ENCODE measurements at places on chromosomes 3 and 15. TPM values are rescaled to one million over a fixed set of nuclear protein-coding genes. Genes with fewer than 3 reads are reported as not detected.

- DNase-seq: peak; percentile 61
Observed at GRCh38 chr15:37102305-37103162, 2.2 kb upstream of the MEIS2 start.

Gene GOLGA6L7
- not detected for total RNA-seq

Gene CFAP91
- total RNA-seq: 0.98 TPM

DNA sequence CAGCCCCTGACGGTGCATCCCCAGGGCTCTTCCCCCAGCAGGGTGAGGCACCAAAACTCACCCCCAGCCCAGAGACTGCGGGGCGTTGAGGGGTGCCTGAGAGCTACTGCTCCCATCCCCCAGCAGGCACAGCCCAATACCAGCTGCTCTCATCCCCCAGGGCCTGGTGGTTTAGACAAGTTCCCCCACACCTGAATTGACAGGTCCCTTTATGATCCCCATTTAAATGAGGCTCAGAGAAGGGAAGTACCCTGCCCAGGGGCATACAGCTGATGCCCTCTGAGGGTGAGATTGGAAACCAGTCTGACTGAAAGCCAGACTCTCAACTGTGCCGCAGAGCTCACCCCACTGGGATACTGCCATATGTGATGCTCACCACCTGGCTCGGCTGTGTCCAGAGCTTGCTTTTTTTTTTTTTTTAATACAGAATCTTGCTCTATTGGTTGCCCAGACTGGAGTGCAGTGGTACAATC, 20.1 kb downstream of the DUSP7 start:
- no peak for DNase-seq

DNA sequence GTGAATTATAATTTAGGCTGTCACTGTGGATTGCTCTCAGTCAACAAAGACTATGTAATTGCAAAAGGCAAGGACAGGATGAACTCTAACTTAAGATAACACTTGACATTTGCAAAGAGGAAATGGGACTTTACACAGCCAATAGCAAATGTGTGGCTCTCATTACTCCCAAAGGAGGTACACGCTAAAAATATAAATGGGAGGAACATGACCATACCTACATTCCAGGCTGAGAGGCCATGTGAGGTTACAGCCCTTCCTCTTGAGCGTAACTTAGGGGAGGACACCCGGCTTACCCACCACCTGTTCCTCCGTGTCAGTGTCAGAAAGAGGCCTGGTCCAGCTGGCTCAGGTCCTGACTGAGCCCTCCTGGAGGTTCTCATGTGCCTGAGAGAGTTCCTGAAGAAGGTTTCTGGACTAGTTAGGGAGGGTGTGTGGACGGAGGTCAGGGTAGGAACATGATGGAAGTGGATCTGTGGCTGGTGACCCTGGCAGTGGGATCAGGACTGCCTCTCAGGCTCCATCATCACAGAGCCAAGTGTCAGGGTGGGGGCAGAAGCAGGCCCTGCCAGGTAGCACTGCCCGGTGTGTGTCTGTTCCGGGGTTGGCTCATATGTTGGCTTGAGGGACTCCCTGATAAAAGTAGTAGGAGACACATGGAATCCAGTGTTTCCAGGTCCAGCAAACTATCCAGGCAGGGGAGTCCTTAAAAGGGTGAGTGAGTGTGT, 7.9 kb downstream of the POPDC2 start:
- no peak for DNase-seq

GRCh38 chr3:153246806-153247205, 84.8 kb downstream of the RAP2B start:
- peak; percentile 94 for DNase-seq

DNA sequence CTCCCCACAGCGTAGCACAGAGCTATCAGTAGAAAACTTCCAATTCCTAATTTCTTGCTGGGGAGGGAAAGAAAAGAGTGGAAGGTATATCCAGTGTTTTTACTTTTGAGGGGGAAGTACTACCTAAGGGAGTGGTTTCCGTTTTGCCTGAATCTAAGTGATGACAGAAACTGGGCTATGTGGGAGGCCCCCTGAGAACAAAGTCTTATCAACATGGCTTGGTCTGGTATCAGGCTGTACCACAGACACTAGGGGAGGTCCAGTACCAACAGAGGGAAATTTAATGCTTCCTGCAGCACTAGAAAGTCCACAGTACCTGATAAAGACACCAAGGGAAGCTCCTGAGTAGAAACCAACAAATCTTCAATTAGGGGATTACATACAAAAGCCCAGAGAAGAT, 199.2 kb downstream of the IL5RA start:
- no peak for DNase-seq

Gene OIP5
- 0.25 TPM for total RNA-seq

DNA sequence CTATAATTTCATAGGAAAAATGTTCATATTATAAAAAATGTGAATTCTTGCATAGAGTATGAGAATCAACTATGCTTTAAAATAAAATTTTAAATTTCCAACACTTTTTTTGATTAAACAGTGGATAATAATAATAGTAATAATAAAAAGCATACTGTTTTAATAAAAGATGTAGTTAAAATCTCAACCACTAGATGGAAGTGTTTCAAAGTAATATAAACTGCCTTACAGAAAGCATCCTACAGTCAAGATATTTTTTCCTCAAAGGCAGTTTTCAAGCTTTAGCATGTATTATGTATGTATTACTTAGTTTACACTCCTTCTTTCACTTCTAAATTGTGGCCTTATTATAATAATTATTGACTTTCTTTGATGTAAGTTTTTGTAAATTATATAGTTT, 217.5 kb downstream of the CHL1 start:
- DNase-seq: peak; percentile 5

Gene CXCR6
- not detected for total RNA-seq

DNA sequence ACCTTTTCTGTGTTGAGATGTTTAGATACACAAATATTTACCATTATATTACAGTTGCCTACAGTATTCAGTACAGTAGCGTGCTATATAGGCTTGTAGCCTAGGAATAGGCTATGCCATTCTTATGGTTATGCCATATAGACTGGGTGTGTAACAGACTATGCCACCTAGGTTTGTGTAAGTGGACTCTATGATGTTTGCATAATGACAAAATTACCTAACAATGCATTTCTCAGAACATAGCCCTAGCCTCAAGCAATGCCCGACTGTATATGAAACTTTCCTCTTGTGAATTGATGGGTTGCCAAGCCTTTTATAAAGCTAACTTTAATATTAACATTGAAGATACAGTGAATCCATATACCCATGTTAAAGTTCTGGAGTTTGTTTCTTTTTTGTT, 10.3 kb upstream of the PHLDB2 start:
- DNase-seq: no peak

Gene BCL2A1
- not detected for total RNA-seq

DNA sequence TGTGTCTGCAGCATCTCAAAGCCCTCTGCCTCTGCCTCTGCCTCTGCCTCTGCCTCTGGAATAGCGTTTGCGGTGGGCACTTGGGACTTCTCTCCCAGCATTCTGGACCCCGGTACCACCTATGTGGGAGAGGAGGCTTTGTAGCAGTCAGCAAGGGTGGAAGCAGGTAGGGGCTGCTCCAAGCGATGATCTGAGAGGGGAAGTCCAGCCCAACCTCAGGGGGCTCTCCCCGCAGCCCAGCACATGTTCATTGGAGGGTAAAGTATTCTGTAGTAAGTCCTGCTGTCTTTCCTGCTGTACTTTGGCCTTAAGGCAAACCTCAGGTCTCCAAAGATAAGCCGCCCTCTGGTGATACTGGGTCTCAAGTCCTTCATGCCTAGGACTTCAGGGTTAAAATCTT, 68.6 kb downstream of the FAM174B start:
- DNase-seq: no peak

DNA sequence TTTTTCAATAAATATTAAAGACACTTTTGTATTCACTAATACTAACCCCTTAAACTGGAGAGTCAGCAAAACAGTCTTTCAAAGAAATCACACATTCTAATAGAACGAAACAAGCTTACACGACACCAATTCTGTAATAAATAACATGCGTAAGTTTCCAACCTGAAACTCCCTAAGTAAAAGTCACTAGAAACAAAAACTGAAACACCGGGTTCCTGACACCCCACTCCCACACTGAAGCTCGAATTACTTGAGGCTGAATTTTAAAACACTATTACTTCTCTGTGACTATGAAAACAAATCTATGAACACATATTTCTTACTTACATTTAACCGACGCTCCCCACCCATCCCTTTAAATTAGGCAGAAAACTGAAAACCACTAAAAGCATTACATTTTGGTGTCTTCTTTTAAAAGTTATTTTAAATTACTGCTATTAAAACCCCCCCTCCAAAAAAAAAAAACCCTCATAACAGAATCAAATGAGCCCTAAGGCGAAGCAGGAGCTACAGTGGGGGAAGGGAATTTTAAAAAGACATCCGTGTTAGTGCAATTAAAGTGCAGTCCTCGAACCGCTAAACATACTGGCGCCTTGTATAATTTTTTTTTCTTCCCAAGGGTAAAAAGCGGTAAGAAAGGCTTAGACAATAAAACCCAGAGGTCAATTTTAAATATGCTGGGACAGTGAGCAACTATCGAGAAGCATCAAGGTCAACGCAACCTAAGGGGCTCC, 878 bp downstream of the SPPL2A start:
- DNase-seq: peak; percentile 52

GRCh38 chr3:101020351-101021015, 27.3 kb upstream of the ABI3BP start:
- DNase-seq: peak; percentile 47

DNA sequence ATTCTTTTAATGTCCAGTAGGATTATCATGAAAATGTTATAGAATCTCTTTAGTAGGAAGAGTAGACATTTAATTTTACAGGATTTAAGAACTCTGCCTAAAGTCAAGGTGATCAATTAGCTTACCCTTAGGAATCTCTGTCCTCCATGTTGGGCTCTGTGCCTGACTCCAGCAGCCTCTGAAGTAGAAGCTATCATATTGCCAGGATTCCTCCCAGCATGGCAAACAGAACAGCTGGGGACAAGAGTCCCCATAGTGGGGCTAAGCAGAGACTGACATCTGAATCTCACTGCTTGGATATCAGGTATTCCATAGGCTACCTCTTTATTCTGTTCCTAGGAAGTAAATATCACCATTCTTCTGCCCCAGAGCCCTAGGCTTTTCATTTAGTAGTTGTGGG, 1.5 kb downstream of the SLC15A2 start:
- no peak for DNase-seq

GRCh38 chr3:169558371-169558770, 105.1 kb downstream of the MECOM start:
- DNase-seq: no peak

DNA sequence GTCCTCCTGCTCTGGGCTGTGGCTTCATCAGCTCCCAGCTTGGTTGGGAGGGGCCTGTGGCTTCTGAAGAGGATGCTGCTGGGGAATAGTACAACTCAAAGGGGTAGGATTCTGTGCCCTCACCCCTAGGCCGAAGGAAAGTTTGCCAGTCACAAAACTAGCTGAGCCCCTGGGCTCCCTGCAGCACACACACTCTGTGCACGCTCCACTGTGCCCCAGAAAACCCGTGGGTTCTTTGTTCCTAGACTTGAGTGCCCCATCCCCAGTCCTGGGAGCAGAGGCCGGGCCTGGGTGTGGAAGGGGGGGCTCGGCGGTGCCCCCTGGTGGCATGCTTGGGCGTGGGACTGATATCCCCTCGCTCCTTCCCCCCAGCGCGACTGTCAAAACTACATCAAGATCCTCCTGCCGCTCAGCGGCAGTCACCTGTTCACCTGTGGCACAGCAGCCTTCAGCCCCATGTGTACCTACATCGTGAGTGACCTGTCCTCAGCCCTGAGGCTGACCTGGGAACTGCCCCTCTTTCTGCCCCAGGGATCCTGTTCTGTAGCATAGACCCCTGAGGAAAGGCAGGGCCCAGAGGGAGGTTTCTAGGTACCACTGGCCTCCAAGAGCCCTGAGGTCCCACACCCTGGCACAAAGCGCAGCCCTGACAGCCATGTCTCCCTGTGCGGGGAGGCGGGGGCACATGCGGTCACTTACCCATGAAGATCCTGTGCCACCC, 14.2 kb downstream of the CIB1 start:
- DNase-seq: no peak

DNA sequence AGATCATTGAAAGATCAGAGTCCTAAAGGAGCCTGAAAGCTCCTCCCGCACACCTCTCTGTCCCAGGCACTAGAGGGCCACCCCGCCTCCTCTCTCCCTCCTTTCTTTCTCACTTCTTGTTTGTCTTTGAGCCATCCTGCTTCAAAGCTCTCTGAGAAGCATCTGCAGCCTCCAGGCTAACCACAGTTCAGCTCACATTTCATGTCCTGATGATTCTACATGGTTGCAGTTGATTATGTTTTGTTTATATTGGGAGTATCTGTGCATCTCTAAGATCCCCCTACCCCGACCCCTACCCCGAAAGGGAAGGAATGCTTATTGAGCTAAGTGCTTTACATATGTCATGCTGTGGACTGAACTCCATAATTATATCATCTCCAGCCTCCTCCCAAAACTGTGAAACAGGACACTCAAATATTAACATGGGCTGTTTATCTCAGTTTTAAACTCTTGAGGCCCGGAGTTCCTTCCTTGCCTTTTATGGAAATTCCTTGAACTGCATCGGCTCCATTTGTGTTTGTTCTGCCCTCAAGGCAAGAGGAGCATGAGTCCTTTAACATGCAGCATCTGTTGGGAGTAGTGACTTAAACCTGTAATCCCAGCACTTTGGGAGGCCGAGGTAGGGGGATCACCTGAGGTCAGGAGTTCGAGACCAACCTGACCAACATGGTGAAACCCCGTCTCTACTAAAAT, 30.9 kb downstream of the MGLL start:
- peak; percentile 39 for DNase-seq

- DNase-seq: peak; percentile 57
Observed at GRCh38 chr3:46934498-46935167, 41.9 kb downstream of the CCDC12 start.

DNA sequence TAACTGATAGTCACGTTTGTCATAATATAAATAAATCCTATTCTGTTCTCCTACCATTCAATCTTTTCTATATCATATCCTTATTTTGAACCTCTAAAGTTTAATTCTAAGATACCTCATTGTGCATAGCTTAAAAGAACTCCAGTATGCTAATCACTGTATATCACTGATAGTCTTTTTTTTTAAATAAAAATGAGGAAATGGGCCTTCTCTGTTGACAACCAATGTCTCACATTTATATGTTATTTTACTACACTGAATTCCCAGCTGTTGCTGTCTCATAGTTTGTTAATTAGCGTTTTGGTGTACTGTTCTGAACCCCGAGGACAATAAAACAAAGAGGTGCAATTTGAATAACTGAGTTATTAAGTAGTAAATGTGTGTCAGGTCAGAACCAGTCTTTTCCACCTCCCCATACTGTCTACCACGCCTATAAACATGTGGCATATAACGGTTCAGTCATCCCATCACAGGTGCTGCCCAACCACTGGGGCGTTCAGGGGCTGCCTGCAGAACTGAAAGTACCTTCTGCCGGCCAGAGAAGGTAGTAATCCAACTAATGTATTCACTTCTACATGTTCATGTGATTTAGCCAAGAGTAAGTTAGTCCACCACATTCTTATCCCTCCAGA, 14.9 kb downstream of the CBLB start:
- DNase-seq: no peak

Gene MKRN2OS
- not detected for total RNA-seq

Gene CTXND1
- not detected for total RNA-seq

Gene UACA
- 149 TPM for total RNA-seq

All from fibroblast of the aortic adventitia (primary cell).